A172 (cell line): ENCODE measurements at places on chromosomes 6 and 20. TPM values are rescaled to one million over a fixed set of nuclear protein-coding genes. Genes with fewer than 3 reads are reported as not detected.

The WFDC10B gene
- total RNA-seq: 0.98 TPM in 1 of 2 replicates, not detected in the other

GRCh38 chr6:39087197-39087596 lies 27.8 kb downstream of the SAYSD1 start:
- DNase-seq: no peak

GRCh38 chr6:15434823-15435380 lies 189.0 kb downstream of the JARID2 start:
- DNase-seq: no peak

DNA sequence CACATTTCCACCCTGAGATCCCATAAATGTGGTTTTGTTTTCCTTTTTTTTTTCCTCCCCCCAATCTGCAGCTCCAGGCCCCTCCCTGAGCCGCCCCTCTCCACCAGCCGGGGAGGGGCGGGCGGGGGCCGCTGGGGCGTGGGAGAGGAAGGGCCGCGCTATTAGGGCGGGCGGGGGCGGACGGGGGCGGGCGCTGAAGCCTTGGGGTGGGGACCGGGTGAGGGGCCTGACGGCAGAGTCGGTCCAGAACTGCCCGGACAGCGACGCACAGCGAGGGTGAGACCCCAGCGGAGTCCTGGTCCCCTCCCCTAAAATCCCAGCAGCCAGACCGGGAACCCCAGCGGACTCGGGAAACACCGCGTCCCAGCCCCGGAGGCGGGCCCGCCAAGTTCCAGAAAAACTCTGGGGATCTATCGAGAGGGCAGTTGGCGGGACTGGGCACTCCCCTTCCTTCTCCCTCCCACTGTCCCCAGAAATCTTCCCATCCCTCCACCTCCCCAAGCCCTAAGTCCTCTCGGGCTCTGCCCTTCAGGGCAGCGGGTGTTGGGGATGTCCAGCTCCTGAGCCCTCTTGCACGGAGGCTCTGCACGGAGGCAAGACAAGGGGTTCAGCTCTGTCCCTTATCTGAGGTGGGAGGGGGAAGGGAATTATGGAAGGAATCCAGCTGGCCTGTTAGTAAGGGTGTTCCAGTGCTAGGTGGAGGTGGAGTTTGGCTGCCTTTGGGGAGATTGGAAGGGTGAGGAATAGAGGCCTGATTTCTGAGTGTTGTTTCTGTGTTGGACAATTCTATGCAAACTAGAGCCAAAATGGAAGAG lies at the start of gene PRICKLE4:
TSS of gene PRICKLE4 (plus strand) at position 232 of the 815 bp plus-strand sequence. CDS start 2,692 bp downstream, outside the sequence.
- DNase-seq: peak; percentile 49

GRCh38 chr6:35195120-35195780 lies 18.5 kb upstream of the SCUBE3 start:
- no peak for DNase-seq

- peak; percentile 26 for DNase-seq
These were observed 895.6 kb upstream of the MAP3K7 start for GRCh38 chr6:91482498-91482897.

DNA sequence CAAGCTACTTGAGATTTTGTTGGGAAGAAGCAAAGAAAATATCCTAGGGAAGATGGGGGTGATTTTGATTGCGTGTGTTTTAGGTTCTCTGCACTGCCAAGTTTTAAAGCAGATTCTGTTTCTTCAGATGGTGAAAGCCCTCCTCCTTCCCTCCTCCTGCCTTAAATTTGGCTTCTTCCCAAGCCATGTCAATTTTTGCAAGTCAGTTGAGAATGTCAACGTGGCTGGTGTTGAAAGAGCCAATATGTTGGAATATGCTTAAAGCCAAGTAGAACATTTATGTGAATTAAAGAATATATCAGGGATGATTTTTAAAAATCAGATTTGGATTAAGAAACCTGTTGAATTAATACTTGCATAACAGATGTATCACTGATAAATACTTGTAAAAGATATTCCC lies 270.8 kb downstream of the ARID1B start:
- no peak for DNase-seq

- no peak for DNase-seq
These were observed 8.7 kb downstream of the SLC32A1 start for GRCh38 chr20:38732981-38733380.
